ENCODE measurements at places on chromosomes 2 and 18.
A peak's percentile ranks its signal among the peaks of the same experiment; 100 is the strongest.

- no peak for DNase-seq
Observed at GRCh38 chr2:227597036-227597435, 1.7 kb upstream of the SCYGR2 start.

DNA sequence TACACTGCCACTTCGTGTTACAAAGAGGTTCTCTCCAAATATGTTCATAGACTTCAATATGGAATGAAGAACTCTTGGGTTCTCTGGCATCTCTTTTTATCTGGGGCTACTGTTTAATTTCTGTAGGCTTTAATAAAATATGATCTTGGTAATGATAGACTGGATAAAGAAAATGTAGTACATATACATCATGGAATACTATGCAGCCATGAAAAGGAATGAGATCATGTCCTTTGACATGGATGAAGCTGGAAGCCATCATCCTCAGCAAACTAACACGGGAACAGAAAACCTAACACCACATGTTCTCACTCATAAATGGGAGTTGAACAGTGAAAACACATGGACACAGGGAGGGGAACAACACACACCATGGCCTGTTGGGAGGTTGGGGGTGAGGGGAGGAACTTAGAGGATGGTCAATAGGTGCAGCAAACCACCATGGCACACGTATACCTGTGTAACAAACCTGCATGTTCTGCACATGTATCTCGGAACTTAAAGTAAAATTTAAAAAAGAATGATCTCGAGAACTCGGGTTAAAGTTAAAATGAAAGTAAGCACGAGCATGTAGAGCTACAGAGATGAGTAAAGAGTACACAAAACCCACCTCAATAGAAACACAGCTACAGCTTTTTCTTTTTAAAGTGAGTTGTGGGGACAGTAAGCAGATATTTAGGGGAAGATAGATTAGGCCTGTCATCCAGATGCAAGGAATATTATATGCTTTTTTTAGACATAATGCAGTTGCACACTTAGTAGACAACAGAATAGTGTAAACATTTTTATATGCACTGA lies 102.3 kb downstream of the SGPP2 start:
- no peak for DNase-seq

DNA sequence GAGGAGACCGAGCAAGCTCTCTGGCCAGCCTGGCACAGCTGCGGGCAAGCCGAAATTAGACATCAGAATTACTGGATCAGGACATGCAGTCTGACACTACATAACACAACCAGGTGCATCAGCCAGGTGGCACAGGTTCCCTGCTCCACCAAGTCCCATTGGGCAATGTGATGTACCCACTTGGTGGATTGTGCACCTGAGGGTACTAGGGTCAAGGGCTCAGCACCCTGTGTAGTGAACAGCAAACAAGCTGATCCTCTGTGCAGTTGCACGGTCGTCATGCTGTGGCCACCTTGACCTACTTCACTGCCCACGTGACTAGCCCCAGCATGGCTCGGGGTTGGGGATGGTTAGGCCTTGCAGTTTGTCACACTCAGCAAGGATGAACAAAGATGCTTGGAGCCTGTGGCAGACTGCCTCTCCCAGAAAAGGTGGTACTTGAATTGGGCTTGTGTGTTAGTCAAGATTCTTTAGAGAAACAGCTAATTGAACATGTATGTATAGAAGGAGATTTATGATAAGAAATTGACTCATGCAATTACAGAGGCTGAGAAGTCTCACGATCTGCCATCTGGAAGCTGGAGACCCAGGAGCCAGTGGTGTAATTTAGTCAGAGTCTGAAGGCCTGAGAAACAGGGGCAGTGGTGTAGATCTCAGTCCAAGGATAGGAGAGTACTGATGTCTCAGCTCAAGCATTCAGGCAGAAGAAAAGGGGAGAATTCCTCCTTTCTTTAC lies 71.4 kb upstream of the TMEM87B start:
- DNase-seq: no peak

- DNase-seq: no peak
Observed at GRCh38 chr2:176461809-176462670, 192.8 kb downstream of the MTX2 start.

DNA sequence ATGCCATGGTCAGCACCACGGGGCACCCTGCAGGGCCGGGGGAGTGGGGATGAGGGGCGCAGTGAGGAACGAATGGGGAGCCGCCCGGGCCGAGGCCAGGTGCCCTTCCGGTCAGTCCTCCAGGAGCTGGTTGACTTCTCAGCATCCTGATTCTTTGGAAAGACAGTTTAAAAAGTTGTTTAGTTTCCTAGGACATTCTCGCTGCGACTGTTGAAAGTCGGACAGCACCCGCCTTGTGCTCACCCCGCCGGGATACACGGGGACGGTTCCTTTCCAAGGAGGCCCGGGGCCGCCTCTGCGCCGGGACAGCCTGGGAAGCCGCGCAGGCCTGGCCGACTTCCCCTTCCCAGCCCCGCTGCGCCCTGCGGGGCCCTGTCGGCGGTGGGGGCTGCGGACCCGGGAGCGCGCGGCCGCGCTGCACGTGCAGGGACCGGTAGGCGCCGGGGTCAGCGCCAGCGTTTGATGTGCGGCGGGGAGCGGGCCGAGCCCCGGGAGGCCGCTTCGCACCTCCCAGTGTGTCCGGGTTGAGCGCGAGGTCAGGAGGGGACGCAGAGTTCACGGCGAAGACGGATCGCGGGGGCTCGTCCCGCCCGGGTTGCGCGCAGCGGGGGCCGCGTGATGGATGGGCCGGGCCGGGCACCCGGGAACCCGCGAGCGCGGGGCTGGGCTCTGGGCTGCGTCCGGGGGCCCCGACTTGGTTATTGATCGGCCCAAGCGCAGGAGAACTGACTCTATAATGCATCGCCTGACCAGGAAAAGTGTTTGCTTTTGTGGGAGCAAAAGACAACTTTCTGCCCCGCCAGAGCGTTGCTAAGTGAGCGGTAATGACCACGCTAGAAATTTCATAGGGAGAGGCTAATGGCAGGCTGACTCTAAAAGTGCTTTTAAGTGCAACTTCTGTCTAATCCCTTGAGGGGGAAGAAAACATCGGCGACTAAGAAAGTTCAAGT lies 28.0 kb upstream of the SMIM21 start:
- DNase-seq: no peak

GRCh38 chr18:13221869-13222855 lies 3.6 kb downstream of the LDLRAD4 start:
- no peak for DNase-seq

DNA sequence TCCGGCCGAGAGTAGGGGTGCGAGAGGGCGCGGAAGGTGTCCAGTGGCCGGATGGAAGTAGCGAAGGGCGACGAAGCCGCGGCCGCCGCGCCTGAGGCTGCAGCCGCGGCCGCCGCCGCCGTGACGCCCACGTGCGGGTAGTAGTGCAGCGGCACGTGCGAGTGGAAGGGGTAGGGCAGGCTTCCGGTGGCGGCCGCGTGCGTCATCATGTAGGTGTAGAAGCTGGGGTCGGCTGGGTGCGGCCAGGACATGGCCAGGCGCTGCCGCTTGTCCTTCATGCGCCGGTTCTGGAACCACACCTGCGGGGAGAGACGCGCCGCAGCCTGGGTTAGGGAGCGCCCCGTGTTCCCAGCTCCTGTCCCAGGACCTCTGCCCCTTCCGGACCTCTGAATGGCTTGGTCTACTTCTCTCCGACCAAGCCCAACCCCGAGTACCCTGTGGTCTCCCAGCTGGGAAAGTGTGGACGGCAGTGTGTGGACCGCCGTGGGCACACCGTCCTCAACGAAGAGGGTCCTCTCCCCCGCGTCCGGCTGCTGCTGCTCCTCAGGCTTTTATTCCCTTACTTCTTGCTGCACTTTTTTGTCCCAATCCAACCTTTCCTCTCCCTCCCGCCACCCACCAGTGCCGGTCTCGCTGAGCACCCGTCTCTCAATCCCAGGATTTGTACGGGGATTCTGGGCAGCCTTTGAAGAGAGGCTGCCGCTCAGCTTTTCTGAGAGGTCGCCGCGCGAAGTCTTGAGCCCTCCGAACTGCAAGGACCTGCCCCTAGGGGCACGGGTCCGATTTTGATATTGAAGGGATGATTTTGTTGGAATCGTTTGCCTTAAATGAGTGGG lies 3.0 kb downstream of the EVX2 start:
- DNase-seq: peak; percentile 28

DNA sequence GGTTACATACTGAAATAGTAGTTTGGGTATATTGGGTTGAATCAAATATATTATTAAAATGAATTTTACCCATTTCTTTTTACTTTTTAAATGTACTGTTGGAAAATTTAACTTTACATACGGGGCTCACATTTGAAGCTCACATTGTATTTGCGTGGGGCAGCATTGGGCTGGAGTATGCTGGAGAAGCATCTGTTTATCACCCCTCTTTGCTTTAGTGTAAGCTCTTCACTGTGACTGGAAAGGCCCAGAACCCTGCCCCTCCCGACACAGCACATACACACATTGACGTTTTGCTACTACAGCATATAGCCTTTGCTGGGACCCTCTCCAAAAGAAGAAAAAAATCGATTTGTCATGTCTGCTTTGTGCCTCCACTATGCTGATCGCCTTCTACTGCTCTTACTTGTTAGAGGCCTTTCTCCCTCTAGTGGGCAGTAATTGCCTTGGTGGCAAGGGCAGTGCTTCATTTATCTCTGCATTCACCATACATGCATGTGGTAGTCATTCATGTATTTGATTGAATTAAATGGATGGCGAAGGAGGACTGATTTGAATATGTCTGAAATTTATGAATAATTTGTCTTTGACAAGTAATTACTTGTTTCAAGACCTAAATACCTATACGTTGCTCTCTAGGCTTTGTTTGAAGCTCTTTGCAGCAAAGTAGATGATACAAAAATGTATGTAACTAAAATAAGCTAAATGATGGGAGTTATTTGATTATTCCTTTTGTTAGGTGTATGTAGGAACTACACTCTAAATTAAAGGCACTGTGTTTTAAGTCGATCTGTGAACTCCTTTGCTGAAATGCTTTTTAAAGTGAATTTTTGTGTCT lies 37.4 kb downstream of the VAPA start:
- DNase-seq: peak; percentile 48

GRCh38 chr2:19839438-19839837 lies 62.3 kb downstream of the TTC32 start:
- no peak for DNase-seq

- DNase-seq: no peak
Observed at GRCh38 chr2:189127756-189128155, 51.8 kb downstream of the COL5A2 start.

DNA sequence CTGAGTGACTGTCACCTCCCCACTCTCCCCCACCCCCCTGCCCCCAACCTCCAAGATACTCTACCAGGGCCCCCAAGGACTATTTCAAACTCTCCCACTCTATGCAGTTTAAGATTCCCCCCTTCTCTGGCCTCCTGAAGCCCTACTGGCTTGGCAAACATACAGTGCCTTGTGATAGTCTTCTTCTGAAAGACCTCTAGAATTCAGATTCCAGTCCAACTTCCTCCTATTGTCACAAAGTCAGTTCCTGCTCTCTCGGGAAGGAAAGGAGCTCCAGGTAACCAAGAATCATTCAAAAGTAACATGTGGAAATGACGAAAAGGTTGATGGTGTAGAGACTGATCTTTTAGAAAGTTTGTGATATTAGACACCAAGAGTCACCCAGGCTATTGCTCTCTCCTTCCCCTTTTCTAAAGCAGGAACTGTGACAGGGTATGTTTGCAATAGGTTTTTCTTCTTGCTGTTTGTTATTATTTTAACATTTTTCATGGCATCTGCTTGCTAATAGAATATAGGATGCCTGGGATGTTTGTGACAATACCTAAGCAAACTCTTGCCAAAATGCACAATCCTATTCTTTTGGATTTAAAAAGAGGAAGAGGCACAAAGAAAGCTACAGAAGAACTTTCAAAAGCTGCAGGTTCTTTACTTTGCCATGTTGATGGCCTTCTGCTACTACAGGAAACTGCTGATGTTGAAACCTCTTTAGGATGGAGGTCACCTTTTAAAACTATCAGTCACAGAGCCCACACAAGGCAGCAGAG lies 93.5 kb upstream of the MGAT4A start:
- no peak for DNase-seq

DNA sequence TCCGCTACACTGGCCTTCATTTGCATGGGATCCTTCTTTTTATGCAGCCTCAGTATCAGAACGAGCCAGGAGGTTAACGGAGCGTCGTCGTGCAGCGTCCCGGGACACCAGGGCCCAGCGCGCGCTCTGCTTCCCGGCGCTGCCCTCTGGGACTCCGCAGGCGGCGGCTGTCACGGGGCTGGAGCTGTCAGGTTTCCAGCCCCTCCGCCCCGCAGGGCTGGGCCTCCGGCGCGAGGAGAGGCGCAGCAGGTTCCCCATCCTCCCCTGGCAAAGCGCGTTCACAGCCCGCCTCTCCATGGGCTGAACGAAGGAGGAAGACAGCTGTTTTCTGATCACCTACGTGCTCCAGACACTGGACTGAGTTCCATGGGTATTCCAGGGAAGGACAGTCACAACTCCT lies 12.5 kb upstream of the PAX8 start:
- no peak for DNase-seq

DNA sequence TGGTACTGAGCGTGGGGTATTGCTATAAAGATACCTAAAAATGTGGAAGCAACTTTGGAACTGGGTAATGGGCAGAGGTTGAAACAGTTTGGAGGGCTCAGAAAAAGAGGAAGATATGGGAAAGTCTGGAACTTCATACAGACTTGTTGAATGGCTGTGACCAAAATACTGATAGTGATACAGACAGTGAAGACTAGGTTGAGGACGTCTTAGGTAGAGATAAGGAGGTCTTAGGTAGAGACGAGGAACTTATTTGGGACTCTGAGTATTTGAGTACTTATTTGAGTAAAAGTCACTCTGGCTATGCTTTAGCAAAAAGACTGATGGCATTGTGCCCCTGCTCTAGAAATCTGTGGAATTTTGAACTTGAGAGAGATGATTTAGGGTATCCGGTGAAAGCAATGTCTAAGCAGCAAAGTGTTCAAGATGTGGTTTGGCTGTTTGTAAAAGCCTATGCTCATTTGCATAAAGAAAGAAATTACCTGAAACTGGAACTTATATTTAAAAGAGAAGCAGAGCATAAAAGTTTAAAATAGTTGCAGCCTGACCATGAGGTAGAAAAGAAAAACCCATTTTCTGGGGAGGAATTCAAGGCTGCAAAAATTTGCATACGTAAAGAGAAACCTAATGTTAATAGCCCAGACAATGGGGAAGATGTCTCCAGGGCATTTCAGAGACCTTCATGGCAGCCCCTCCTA lies 219.6 kb downstream of the PDE1A start:
- no peak for DNase-seq

GRCh38 chr2:133598769-133599168 lies 30.5 kb upstream of the NCKAP5 start:
- no peak for DNase-seq

GRCh38 chr18:79380816-79381806 lies 14.6 kb upstream of the NFATC1 start:
- DNase-seq: peak; percentile 22

DNA sequence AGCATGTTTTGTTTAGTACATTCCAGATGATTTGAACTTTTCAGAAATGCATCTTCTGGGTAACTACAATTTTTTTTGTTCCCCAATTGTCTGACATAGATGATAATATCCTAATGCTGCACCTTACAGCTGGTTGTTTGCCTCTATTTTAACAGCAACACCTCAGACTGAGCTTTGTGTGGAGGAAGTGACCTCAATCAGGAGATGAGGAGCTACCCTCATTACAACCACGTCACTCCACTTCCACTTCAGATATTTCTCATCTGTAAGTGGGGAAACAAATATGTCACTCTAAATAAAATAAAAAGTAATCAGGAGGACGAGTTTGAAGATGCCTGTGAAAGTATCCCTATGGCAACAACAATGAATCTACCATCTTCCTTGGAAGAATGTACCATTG lies 12.1 kb upstream of the SRSF7 start:
- no peak for DNase-seq

- DNase-seq: no peak
Observed at GRCh38 chr2:29220506-29221270, 105.5 kb downstream of the CLIP4 start.

GRCh38 chr2:179952658-179953057 lies 54.4 kb downstream of the CWC22 start:
- DNase-seq: no peak

GRCh38 chr18:74551452-74551851 lies 17.2 kb downstream of the CNDP1 start:
- DNase-seq: no peak

All from HT1080 (cell line).